ENCODE measurements at places on chromosomes 7 and 10.

DNA sequence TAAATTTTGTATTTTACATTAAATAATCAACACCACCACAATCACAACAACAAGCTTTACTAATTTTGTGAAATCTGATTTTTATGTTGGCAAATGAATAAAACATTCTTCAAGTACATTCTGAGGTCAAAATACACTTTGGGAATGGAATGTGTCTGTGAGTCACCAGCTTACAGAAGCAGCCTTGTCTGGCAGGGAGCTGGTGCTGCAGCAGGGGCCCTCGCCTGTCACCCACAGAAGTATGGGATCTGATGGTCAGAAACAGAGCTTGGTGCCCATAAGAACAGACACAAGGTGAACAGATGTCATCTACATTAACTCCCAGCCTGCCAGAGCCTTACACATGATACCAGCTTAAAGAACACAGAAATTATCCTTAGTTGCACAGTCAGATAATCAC, 496.9 kb downstream of the CCSER2 start:
- no peak for DNase-seq

DNA sequence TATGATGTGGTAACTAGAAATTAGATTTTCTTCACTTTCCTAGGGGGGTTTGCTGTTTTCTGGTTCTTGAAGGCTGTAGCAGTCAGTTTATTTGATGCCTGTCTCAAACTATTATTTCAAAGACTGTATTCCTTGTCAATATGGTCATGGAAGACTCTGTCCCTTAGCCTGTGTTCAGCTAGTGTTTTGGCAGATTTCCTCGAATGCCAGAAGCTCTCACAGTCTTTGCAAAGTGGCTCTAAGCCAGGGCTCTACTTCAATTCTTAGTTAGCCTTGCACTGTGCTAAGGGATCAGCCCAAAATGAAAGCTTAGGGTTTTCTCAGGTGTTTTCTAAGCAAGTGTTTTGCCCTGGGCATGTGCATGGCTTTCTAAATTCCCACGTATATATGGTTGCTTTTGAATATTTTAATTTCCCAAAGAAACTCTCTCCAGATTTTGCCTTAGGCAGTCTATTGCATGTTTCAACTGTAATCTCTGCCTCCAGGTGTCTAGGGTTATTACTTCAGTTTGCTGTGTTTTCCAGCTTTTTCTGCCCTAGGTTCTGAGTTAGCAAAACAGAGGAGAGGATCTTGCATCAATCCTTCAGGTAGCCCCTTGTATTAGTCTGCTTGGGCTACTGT, 7.2 kb upstream of the C1GALT1 start:
- no peak for DNase-seq

- DNase-seq: no peak
Measured at GRCh38 chr10:123759501-123760031, 93.4 kb downstream of the GPR26 start.

DNA sequence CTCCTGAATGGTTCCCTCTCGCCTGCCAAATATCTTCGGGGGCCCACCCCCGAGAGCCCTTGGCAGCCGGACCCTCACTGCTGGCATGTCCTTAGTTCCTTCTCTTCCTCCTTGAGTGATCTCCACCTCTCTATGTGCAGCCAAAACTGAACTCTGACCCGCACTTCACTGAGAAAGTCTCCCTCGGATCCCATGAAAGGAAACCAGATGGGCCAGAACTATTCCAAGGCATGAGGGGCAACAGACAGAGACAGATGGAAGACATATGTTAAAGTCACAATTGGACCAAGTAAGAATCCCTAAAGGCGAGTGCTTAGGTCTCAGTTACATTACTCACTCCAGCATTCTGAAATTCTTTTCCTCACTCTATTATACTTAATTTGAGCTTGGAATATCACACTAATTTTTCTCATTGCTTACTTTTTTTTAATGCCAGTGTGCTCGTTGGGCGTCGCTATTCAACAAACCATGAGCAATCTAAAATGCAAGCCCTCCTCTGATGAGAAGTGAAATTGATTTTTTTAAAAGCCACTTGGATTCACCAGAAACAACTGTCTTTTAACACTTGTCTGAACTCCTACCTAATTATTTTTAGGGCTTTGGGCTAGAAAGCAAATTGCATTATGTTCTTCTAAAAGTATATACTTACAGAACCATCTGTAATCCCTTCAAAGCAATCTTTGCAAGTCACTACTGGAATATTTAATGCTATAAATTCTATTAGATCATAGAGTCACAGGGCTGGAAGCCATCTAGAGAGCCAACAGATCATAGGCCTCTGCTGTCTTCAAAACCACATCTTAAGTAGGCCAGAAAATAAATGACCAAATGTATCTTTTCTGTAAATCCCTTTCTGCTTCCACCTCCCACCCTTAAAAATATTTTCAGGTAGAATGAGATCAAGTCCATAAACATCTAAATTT, 43.3 kb upstream of the EZH2 start:
- DNase-seq: no peak

GRCh38 chr7:158291998-158292397, 295.6 kb downstream of the PTPRN2 start:
- DNase-seq: no peak

- DNase-seq: no peak
Measured at GRCh38 chr10:107434854-107435253, 270.3 kb upstream of the SORCS1 start.

DNA sequence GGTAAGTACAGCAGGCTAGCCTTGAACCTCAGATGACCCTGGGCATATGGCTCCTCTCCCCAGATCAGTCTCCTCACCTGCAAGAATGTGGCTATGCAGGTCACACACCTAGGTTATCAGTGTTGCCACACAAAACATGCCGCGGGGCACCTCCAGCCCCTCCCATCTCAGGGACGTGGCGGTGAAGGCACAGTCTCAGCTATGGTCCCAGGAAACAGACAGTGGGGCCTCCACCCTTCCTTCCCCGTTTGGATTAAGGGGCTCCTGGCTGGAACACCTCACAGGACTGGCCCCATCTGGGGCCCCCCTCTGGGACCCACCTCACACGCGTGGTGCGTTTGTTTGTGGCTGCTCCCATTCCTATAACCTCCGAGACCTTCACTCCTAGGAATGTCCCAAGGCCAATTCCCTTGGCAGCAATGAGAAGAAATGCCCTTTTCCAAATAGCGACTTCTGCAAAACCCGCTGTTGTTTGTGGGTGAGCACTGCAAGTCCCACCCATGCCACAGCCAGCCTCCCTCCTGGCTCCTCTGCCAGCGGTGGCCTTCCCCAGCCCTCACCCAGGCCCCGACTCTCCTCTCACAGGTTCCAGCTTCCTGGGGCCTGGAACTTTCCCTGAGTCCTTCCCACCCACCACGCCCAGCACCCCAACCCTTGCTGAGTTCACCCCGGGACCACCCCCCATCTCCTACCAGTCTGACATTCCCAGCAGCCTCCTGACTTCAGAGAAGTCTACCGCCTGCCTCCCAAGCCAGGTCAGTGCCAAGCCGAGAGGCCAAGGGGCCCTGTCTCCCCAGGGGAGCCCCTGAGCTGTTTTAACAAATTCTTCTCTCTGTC, 17.1 kb downstream of the ZMIZ2 start:
- no peak for DNase-seq

DNA sequence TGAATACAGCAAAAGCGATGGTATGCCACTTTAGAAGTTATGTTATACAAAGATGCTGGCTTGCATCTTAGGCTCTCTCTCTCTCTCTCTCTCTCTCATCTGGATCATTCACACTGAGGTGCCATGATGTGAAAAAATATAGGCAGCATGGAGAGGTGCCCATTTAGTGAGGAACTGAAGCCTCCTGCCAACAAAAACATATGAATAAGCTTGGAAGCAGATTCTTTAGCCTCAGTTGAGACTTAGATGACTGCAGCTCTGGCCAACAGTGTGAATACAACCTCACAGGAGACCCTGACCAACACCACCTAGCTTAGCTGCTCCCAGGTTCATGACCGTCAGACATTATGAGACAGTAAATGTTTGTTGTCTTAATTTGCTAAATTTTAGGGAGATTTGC, 560.1 kb upstream of the LRRTM3 start:
- no peak for DNase-seq

GRCh38 chr7:111825046-111825445, 262.8 kb upstream of the IMMP2L start:
- no peak for DNase-seq

DNA sequence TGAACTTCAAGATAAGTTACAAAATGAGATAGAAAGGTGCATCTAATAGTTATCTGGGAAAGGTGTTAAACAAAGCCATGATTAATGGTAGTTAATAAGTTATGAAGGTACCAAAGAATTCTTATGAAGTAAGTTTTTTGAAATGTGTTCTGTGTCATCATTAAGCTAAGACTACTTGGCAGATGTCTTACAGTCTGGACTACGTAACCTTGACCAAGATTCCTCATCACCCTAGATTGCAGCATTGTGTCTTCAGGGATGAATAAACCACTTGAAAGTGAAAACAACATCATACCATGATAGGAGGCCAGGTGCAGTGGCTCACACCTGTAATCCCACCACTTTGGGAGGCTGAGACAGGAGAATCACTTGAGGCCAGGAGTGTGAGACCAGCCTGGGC, 48.2 kb downstream of the GOT1 start:
- no peak for DNase-seq

GRCh38 chr10:17734432-17735080, 17.4 kb upstream of the TMEM236 start:
- no peak for DNase-seq

DNA sequence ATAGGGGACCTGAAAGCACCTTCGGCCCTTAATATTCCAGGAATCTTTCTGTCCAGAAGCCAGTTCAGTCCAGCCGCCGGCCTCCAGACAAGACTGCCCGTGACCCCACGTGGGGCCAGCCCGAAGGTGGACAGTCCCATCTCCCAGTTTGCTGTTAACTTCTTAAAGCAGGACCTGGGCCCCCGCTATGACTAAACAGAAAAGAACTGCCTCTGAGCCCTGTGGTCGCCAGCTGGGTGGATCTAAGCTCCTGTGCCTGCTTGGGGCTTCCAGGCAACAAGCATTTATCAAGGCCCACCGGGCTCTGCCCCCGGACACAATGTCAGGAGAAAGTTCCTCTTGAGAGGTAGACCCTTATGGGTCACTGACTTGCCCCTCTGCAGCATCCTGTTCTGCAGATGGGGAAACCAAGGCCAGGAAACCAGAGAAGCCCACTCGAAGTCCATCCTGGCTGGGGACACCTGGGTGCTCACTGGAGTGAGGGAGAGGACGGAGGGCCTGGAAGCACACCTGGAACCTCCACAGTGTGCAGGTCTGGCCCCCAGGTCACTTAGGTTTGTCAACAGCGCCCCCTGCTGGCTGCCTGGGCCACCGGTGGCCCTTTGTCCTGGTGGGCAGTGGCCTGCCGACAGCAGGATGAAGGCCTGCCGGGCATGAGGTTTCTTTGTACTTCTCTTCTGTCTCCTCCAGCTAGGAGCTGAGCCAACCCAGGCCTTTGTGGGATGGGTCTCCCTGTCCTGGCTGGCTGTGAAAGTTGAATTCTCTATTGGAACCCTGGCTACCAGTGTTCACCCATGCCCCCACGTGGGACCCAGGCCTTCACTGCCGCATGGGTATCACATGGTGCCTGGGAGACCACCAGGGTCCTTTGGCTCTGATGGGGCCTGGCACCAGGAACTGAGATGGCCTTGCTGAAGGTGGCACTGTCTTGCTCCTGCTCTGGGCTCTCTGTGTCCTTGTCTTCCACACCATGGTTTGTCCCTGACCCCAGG, 128.0 kb downstream of the ZMIZ1 start:
- DNase-seq: peak; percentile 76

GRCh38 chr10:114100848-114101741, 57.4 kb downstream of the ADRB1 start:
- no peak for DNase-seq

DNA sequence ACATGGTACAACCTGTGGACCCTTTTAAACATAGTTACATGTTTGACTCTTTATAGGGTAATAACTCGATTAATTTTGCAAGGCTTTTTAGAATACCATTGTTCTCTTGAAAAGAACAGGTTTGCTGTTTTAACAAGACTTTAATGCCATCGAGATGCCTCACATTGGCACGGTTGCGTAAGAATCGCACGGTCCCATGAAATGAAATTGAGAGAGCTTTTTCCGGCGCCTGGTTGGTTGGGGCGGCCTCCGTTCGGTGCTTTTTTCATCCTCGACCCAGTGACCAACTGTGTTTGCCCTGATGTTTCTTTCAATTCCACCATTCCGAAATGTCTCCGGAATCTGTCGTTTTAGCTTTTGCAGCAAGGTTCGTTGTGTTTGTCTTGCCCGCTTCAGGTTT, 142.4 kb downstream of the CUX1 start:
- DNase-seq: no peak

DNA sequence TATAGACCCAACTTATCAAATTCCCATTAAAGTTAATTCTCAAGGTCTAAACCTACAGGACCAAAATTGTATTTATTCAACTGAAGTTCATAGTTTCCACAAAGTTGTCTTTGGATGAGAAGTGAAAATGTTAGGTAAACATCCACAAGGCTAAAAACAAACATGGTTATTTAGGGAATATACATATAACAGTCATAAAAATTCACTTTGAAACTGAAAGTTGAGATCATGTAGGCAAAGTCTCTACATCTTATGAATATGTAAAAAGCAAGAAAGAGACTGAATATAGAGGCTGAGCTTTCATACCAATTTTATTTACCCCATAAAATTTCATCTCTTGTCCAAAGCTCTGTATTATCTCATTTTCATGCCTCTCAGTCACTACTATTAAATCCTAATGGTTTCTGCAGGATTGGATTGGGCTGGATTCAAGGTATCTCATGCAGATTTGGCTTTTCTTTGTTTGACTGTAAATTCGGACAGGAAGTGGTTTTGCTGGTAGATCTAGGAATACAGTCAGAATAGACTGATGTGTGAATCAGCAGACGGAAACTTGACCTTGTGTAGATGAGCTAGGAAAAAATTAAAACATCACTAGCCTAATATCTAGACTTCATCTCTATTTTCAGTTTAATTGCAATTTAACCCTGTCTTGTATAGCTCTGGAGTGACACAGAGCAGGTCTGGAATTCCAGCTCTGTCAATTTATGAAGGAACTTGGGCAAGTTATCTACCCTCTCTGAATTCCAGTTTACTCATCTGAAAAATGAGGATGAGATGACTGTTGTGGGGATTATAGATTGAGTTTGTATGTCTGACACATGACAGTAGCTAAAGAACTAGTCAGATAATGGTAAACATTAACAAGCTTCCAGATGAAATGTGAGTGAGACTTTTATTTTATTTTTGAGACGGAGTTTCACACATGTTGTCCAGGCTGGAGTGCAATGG, 27.3 kb upstream of the SKAP2 start:
- no peak for DNase-seq
